ENCODE measurements at places on chromosomes 2 and 18.

DNA sequence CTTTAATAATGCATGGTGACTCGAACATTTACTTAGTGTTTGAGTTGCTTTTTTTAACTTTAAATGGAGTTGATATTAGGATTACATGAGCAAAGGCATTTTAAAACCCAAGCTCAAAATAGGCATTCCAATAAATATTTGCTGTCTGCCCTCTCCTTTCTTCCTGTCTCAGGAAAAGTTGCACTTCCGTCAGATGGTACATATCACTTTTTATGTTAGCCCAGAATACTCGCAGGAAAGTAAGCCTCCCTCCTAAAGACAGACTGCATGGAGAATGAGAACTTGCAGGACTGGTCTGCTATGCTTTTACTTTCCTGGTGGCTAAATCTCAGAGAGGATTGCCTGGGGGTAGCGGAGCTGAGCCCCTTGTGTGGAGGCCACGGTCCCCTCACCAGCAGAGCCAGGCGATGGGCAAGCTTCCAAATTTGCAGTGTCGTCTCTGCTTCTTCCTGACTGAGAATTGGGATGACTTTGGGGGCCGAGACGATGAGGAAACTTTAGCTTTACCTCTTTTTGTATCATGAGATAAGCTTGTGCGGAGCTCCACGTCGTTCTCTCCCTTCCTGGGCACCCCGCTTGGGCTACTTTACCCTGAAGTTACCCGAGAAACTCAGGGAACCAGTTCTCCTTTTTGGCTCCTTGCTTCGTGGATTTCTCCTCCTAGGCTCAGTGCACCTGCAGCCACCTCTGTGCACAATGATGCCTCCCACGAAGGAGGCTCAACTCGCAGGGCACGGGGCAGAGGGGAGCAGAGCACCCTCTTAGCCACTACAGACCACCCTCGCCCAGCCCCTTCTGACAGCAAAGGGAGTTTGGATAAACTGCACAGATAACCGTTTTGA is 223.3 kb downstream of the SH3RF3 start:
- no peak for DNase-seq

GRCh38 chr2:217655651-217656050 is 347.1 kb downstream of the TNS1 start:
- DNase-seq: no peak

DNA sequence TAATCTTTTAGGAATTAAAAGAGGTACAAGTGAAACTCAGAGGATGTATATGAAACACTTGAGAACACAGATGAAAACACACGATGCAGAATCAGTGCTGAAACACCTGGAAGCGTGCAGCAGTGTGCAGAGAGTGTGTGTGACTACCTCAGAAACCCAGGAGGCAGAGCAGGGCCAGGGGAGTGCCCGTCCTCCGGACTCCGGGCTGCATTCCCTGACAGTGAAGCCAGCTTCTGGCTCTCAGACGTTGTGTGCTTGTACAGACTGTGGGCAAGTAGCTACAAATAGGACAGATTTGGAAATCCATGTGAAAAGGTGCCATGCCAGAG is 34.6 kb downstream of the ZNF407 start:
- no peak for DNase-seq

DNA sequence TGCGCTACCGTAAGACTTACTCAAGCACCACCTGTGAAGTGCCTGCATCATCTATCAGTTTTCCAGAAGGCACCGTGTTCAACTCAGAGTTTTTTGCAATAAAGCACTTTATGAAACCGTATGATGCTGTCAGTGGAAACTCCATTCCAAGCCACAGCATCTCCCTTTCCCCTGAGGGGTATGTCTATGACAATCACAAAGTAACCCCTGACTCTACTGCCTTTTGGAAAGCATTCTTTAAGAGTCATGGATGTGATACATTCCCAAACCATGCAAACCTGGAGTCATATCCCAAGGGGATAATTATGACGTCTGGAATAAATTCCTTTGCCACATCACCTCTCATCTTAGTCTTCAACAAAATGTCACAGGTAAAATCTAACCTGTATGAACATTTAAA is 39.2 kb downstream of the UNC50 start:
- no peak for DNase-seq

DNA sequence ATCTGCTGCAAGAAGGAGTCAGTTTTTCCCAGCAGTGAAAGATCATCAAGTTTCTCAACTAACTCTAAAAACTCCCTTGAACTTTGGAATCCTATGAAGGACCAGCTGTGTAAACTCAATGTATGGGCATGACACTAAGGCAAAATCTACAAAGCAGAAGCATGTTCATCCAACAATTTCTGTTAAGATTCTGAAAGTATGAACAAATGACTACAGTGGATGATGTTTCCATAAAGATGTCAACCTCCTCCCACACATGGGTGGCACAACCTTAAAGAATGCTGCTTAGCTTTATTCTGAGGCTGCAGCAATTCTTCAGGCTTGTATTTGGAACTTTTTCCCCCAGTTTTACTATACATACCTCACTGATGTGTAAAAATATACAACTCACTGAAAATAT is 47.2 kb downstream of the WDR33 start:
- DNase-seq: no peak

DNA sequence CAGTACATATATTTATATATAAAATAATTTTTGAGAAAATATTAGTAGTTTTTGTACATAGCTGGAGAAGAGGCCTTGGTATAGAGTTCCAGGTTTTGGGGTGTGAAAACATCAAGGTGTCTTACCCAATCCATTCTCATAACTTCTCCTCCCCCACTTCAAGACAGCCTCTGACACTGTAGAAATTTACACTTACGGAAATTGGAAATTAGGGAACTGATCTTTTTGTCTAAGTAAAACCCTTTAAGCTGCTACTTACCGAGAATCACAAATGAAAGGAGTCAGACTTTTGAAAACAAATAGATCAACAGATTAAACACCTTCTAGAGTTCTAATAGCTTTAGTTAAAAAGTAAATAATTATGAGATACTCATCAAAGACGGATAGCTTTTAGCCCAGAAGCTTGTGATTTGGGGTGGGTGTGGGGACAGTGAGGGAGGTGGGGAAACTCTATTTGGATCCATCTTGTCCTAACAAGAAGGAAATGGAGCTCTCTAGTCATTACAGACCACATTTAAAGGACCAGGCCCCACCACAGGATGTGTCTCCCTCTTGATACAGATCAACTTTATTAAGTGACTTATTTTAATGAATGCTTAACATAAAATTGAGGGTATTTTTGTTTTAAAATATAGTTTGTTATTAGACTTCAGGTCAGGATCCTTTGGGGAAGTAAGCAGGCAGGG is 11.1 kb upstream of the FBXO11 start:
- DNase-seq: no peak

GRCh38 chr2:142994665-142995064 is 117.2 kb downstream of the KYNU start:
- no peak for DNase-seq

- no peak for DNase-seq
Observed at GRCh38 chr2:24456599-24457556, 34.2 kb upstream of the NCOA1 start.

DNA sequence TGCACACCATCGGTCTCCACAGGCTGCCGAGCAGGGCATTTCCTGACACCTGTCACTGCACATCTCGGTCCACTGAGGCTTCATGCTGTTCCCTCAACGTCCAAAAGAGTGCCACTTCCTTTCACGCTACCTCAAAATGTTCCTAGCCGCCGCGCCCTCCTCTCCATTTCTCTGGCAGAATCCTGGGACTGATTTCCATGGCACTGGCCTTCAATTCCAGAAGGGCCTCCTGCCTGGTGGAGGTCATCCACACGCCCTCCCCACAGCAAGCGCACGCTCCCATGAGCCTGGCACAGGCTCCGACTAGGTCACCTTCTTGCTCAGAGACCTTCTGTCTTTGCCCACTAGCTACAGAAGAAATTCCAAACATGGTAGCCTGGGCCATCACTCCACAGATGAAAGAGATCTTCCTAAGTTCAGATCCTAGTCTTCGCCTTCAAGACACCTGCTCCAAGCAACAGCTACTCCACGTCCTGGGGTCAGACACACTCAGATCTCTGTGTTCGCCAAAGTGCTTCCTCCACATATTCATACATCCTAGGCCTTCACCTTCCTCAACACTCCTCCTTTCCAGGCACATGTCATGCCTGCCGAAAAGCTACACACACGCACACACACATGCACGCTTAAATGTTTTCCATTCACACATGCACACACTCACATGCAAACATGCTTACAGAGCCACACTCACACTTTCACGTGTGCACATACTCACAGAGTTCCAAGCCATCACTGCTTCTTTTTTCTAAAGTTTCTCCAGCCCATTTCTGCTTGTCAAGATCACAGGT is 94.0 kb downstream of the PXDN start:
- no peak for DNase-seq

GRCh38 chr2:215828528-215829184 is 184.7 kb downstream of the MREG start:
- DNase-seq: no peak

DNA sequence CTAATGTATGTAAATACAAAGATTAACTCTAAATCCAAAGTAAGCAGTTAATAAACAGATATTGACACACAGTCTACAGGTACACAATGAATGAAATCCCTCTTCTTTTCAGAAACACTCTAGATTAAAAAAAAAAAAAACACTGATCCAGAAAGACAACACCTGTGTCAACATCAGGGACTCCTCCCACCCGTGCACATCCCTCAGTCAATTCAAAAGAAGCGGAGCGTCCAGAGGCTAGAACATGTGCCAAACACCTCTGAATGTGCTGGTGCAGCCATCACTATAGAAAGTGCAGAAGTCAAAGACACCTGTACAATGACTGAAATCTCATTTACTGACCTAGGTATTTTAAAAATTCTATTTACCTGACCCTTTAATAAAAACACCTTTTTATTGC is 622.6 kb upstream of the ID2 start:
- no peak for DNase-seq

DNA sequence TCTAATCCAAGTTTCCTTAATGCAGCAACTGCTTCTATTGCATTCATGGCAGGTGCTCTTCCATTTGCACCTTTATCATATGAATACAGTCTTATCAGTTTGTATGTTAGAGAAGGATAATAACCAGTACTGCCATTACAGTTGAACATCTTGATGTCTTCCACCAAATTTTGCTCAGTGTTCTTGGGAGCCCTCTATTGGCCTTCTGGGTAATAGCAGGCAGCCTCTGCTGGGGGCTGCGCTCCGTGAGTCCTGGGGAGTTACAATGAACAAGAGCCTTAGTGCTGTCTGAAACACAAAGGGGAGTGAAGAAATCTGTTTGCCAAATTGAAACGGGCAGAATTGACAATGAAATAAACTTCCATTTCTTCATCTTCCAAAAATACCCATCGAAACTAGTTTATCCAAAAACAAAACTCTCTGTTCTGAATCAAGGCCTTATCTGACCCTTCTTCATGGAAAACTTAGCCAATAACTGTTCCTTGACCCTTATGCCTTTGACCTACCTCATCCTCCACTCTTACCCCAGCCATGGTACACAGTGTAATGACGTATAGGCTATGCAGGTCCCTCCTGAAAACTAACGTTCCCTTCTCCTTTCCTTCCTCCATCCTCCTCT is 79.9 kb downstream of the ALK start:
- DNase-seq: no peak

DNA sequence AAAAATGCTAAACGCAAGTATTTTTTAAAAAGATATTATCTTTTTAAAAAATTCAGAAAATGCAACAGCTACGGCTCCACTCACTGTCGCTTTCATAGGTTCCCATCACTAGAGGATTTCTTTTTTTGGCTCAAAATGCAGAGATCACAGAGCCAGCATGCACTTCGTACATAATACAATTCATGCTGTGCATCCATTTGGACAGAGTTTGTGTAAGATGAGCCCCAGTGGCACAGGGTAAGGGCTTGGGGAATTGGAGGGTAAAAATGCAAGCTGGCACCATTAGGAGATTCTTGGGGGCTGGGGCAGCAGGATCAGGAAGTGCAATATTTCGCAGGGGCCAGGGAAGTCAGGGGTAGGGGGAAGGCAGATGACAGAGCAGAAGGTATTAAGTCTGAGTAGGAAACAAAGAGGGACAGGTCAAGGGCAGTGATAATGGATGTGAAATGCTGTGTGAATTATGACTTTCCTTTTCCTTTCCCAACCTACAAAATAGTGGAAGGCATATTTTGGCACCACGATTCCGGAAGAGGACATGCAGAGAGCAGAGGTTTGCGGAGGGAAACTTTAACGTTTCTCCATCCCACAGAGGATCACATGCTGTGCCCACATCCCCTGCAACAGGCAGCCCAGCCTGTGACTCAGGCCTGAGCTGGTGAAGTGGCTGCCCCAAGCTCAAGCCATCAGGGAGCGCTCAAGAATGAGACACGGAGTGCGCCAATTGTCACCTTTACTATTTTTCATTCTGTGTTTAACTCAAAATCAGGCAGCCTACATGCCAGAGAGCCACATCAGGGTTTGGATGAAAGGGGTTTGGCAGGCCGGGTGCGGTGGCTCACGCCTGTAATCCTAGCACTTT is 4.7 kb downstream of the CAPG start:
- peak; percentile 16 for DNase-seq

- DNase-seq: no peak
Observed at GRCh38 chr18:27605107-27605834, 420.2 kb upstream of the CHST9 start.

GRCh38 chr2:106356291-106356690 is 111.9 kb downstream of the RGPD3 start:
- no peak for DNase-seq

GRCh38 chr2:26184121-26184520 is 11.2 kb downstream of the GAREM2 start:
- no peak for DNase-seq

DNA sequence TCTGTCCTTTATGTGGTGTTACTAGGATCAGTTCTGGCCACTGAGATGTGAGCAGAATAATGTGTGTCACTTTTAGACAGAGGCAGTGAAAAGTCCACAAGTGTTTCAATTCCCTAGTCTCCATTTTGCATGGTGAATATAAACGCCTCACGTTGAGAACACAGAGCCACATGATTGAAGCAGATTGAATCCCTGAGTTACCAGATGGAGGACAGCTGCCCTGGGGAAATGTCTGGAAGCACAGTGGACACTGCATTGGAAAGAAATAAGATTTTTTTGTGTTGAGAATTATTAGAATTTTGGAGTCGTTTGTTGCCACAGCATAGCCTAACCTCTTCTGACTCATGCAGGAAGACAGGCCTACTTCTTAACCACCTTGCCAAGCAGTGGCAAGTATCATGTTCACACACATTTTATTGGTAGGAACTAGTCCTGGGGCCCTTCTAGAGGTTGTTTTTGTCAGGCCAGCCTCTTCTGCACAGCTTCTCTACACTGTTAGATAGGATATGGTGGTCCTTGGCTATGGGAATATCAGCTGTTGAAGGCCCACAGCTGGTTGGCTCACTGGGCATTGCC is 188.6 kb downstream of the TMEM182 start:
- DNase-seq: no peak

- DNase-seq: no peak
Observed at GRCh38 chr2:54561010-54561409, 104.9 kb downstream of the SPTBN1 start.

- DNase-seq: no peak
Observed at GRCh38 chr2:197386242-197386641, 48.6 kb downstream of the SF3B1 start.

DNA sequence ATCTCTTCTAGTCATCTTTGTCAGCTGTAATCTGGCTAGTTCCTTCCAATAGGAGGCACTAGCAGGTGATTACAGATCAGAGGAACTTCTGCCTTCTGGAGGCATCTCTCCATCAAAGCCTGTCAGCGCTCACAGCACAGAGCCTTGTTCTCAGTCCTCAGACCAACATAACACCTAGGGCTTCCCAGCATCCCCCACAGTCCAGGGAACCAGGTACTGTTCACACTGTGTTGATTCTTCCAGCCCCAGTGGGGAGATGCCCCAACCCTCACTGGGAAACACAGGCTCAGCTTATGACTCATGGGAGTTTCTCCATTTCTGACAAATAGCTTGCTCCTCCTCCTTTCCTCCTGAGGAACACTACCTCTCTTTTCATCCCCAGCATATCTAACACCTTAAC is 601.7 kb downstream of the CBLN2 start:
- DNase-seq: no peak
